ENCODE measurements at places on chromosomes 3 and 15.
A peak's percentile ranks its signal among the peaks of the same experiment; 100 is the strongest.

- DNase-seq = no peak
Measured at GRCh38 chr15:34700891-34701427, 53.8 kb downstream of the GJD2 start.

- peak; percentile 2 for DNase-seq
Measured at GRCh38 chr3:61080737-61081445, 170.4 kb downstream of the FHIT start.

- no peak for DNase-seq
Measured at GRCh38 chr3:7640787-7641186, 779.9 kb downstream of the GRM7 start.

- DNase-seq = no peak
Measured at GRCh38 chr3:170132335-170132734, 49.2 kb downstream of the PHC3 start.

DNA sequence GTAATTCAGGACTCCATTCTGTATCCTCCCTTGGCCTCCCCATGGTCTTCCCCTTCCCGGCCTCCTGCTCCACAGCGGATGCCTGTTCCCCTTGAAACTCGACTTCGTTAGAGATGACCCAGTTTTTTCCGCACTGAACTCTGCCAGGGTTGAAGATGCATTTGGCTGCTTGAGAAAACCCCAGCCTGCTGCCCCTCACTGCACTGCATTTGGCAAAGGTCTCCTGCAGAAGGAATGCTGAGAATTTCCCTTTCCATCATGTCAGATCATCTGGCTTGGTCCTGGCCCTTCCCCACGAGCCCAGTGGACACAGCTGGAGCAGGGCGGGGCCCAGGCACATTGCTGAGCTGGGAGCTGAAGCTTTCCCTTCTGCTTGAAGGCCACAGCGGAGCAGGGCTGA lies 37.6 kb upstream of the RGMA start:
- DNase-seq = no peak

All from epithelial cell of esophagus (primary cell).